ENCODE measurements at places on chromosomes 5 and 9. TPM values are rescaled to one million over a fixed set of nuclear protein-coding genes. Genes with fewer than 3 reads are reported as not detected.

The SOHLH1 gene
- not detected for total RNA-seq

The ACTBL2 gene
- not detected for total RNA-seq

GRCh38 chr5:137441476-137441875, 57.6 kb downstream of the SPOCK1 start:
- no peaks in the 10 kb centered on the region for H3K36me3 ChIP-seq
- no peak overlapping the region for H3K4me3 ChIP-seq
- H3K27me3 ChIP-seq = no peaks in the 10 kb centered on the region
- DNase-seq = no peak
- H3K4me1 ChIP-seq = no peaks in the 10 kb centered on the region
- no peak overlapping the region for H3K27ac ChIP-seq

GRCh38 chr5:66897356-66897755, 299.2 kb downstream of the CD180 start:
- no peak overlapping the region for H3K4me3 ChIP-seq
- no peak for DNase-seq
- no peaks in the 10 kb centered on the region for H3K36me3 ChIP-seq
- H3K27me3 ChIP-seq = no peaks in the 10 kb centered on the region
- no peaks in the 10 kb centered on the region for H3K4me1 ChIP-seq
- H3K27ac ChIP-seq = no peak overlapping the region

DNA sequence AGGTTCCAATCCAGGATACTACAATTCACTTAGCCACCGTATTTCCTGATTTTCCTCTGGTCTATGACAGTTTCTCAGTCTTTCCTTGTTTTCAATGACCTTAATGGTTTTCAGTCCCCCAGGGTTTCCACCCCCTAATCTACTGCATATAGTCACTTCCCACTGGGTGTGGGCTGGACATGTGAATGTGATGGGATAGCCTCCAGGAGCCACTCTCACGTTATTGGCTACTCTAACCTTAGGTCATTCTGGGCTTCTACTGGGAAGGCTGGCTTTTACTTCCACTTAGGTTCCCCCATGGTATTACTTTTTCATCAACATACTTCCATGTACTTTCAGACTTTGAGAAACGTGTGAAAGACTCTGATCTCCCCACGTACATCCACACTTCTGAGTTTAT, 46.5 kb downstream of the ISOC1 start:
- no peaks in the 10 kb centered on the region for H3K27me3 ChIP-seq
- H3K4me1 ChIP-seq = no peaks in the 10 kb centered on the region
- no peak for DNase-seq
- no peak overlapping the region for H3K4me3 ChIP-seq
- H3K36me3 ChIP-seq = no peaks in the 10 kb centered on the region

All from colonic mucosa (tissue), 4 donors.